ENCODE measurements at places on chromosomes 1 and 21.

DNA sequence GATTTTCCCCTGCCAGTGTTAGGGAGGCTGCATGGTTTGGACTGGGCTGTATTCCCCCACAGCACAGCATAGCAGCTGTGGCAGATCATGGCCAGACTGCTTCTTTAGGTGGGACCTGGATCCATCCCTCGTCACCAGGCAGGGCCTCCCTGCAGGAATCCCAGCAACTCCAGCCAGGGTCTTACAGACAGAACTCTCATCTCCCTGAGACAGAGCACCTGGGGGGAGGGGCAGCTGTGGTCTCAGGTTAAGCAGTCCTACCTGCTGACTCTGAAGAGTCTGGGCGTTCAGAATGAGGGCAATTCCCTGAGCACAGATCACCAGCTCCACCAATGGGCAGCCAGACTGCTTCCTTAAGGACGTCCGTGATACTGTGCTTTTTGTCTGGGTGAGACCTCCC is 47.9 kb upstream of the C1orf115 start:
- H3K27ac ChIP-seq, result no peak overlapping the region
- H3K27me3 ChIP-seq, result peaks cover 8% of the 10 kb centered on the region
- H3K4me1 ChIP-seq, result no peaks in the 10 kb centered on the region
- H3K36me3 ChIP-seq, result no peaks in the 10 kb centered on the region
- no peak overlapping the region for H3K4me3 ChIP-seq
- no peak for DNase-seq

GRCh38 chr1:155976062-155976912 is 2.1 kb downstream of the ARHGEF2 start:
- peak; percentile 65 for DNase-seq
- H3K4me1 ChIP-seq, result peaks cover 64% of the 10 kb centered on the region
- H3K27ac ChIP-seq, result peak overlapping the region; percentile 99
- H3K4me3 ChIP-seq, result peak overlapping the region; percentile 98

DNA sequence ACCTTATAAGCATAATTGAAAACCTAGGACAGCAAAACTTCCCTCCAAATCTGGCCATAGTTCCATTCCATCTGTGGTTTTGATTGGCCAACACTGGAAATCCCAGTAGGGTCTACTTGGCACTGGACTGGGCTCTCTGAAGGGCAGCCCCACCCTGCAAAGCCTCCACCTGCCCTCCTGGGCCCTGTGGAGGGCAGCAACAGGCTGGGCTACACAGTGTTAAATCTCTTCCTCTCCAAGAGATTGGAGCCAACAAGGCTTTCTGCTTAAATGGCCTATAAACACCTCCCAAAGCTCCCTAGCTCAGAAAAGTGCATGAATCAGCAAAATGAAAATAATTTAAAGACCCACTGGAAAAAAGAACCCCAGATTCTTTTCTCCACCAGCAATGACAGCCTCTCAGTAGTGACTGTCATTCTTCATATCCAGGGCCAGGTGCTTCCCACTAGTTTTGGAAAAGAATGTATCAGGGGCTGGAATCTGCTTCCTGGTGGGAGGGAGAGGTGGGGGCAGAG is 58.5 kb downstream of the BEND5 start:
- H3K4me1 ChIP-seq, result no peaks in the 10 kb centered on the region
- no peak overlapping the region for H3K4me3 ChIP-seq
- H3K36me3 ChIP-seq, result no peaks in the 10 kb centered on the region
- H3K27ac ChIP-seq, result no peak overlapping the region
- H3K27me3 ChIP-seq, result no peaks in the 10 kb centered on the region
- DNase-seq, result no peak

GRCh38 chr1:41844255-41844654 is 74.5 kb downstream of the HIVEP3 start:
- no peak overlapping the region for H3K4me3 ChIP-seq
- no peaks in the 10 kb centered on the region for H3K36me3 ChIP-seq
- peaks cover 33% of the 10 kb centered on the region for H3K4me1 ChIP-seq
- no peak for DNase-seq

GRCh38 chr1:3018576-3018975 is 2.7 kb upstream of the ACTRT2 start:
- H3K4me1 ChIP-seq, result no peaks in the 10 kb centered on the region
- no peaks in the 10 kb centered on the region for H3K36me3 ChIP-seq
- no peak overlapping the region for H3K4me3 ChIP-seq

DNA sequence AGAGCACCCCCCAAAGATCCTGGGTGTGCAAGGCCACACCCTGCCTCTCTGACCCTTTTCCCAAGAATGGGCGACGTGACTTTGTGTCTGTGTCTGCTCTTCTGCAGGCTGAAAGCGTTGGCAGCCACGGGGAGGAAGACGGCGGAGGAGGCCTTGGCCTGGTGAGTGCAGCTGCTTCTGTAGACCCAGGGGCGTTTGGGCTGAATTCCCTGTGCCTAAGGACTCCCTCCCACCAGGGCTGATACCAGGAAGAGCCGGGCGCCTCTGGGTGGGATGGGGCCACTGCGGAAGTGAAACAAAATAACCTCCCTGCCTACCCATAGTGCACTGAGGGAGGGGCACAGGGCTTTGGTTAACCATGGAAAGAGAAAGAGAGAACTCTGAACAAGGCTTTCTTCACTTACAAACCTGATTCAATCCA is 2.5 kb downstream of the UBASH3A start:
- H3K4me3 ChIP-seq, result peak overlapping the region; percentile 97
- H3K27me3 ChIP-seq, result no peaks in the 10 kb centered on the region
- H3K27ac ChIP-seq, result peak overlapping the region; percentile 98

- H3K4me1 ChIP-seq, result peaks cover 58% of the 10 kb centered on the region
- H3K27ac ChIP-seq, result no peak overlapping the region
- H3K27me3 ChIP-seq, result no peaks in the 10 kb centered on the region
- no peak for DNase-seq
- no peak overlapping the region for H3K4me3 ChIP-seq
- H3K36me3 ChIP-seq, result no peaks in the 10 kb centered on the region
Measured at GRCh38 chr1:169487561-169487960, 1.8 kb upstream of the SLC19A2 start.

GRCh38 chr1:28447679-28448078 is 58.2 kb upstream of the RCC1 start:
- no peak overlapping the region for H3K27ac ChIP-seq
- H3K27me3 ChIP-seq, result no peaks in the 10 kb centered on the region
- no peak for DNase-seq
- H3K4me1 ChIP-seq, result peaks cover 23% of the 10 kb centered on the region
- H3K36me3 ChIP-seq, result no peaks in the 10 kb centered on the region
- no peak overlapping the region for H3K4me3 ChIP-seq

DNA sequence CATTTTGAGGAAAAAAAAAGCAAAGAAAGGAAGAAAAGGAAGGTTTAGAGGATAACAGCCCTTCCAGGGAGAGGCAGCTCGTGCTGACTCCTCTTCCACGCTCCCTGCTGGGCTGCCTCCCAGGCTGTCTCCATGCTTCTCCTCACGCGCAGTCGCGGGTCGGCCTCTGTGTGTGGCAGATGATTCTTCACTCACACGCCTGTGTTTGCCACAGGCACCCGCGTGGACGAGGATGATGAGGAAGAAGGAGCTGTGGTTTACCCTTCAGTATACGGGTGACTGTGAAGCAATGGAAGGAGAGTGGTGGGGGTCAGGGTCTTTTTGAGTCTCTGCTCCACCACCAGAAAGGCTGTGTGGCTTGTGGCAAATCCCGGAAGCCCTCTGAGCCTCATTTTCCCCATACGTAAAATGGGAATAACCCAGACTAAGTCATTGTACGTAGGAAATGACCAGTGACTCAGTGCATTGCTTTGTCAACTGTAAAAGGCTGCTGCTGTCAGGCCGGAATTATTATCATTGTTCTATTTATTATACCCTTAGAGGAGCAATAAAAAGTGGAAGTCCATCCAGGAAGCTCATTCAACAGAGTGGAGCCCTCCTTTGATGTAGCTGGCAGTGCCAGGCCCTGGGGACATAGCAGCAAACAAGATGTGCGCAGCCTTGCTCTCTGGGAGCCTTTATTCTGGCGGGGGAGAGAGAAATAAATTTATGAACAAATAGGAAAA is 11.9 kb upstream of the SH2D2A start:
- no peak overlapping the region for H3K4me3 ChIP-seq
- H3K27me3 ChIP-seq, result peaks cover 3% of the 10 kb centered on the region
- H3K27ac ChIP-seq, result no peak overlapping the region

DNA sequence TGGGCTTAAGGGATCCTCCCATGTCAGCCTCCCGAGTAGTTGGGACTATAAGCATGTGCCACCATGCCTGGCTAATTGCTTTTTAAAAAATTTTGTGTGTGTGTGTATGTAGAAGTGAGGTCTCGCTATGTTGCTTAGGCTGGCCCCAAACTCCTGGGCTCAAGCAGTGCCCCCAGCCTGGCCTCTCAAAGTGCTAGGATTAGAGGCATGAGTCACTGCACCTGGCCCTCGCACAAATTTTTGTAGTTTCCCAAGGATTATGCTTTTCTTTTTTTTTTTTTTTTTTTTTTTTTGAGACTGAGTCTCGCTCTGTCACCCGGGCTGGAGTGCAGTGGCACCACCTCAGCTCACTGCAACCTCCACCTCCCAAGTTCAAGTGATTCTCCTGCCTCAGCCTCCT is 144.4 kb upstream of the HNRNPU start:
- H3K4me3 ChIP-seq, result no peak overlapping the region
- DNase-seq, result no peak
- H3K27ac ChIP-seq, result no peak overlapping the region
- H3K36me3 ChIP-seq, result no peaks in the 10 kb centered on the region

GRCh38 chr1:76302711-76303339 is 228.3 kb downstream of the ST6GALNAC3 start:
- peak overlapping the region; percentile 51 for H3K27ac ChIP-seq
- no peak for DNase-seq
- H3K36me3 ChIP-seq, result no peaks in the 10 kb centered on the region

GRCh38 chr1:228105996-228106799 is 2.9 kb downstream of the MRPL55 start:
- H3K4me1 ChIP-seq, result peaks cover 41% of the 10 kb centered on the region
- H3K36me3 ChIP-seq, result peaks cover 12% of the 10 kb centered on the region
- H3K27me3 ChIP-seq, result no peaks in the 10 kb centered on the region
- peak overlapping the region; percentile 7 for H3K4me3 ChIP-seq
- no peak overlapping the region for H3K27ac ChIP-seq
- no peak for DNase-seq

GRCh38 chr1:225880636-225881035 is 1.5 kb downstream of the TMEM63A start:
- no peaks in the 10 kb centered on the region for H3K27me3 ChIP-seq
- peaks cover 2% of the 10 kb centered on the region for H3K36me3 ChIP-seq
- DNase-seq, result no peak
- H3K4me3 ChIP-seq, result peak overlapping the region; percentile 92
- peaks cover 61% of the 10 kb centered on the region for H3K4me1 ChIP-seq

- H3K4me1 ChIP-seq, result no peaks in the 10 kb centered on the region
- no peak overlapping the region for H3K27ac ChIP-seq
- no peak overlapping the region for H3K4me3 ChIP-seq
- no peak for DNase-seq
Measured at GRCh38 chr1:33501309-33501708, 28.9 kb downstream of the ZSCAN20 start.

DNA sequence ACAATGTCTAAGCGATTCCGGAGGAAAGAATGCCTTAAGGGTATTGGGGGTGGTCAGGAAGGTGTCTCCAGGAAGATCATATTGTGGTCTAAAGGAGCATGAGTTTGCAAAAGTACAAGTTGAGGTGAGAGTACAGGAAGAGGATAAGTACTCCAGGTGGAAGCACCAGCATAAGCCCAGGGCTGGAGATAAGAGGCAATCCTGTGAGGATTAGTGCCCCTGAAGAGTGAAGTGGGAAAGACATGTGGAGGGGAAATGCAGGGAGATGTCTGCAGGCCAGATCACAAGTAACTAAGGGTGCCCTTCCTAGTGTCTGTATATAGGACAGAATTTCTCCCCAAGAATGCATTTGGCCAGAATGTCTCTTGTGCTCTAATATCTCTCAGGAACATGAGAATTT is 188.3 kb upstream of the DPT start:
- H3K27ac ChIP-seq, result no peak overlapping the region
- H3K36me3 ChIP-seq, result no peaks in the 10 kb centered on the region
- DNase-seq, result no peak
- H3K4me1 ChIP-seq, result no peaks in the 10 kb centered on the region
- H3K27me3 ChIP-seq, result peaks cover 5% of the 10 kb centered on the region
- H3K4me3 ChIP-seq, result no peak overlapping the region

DNA sequence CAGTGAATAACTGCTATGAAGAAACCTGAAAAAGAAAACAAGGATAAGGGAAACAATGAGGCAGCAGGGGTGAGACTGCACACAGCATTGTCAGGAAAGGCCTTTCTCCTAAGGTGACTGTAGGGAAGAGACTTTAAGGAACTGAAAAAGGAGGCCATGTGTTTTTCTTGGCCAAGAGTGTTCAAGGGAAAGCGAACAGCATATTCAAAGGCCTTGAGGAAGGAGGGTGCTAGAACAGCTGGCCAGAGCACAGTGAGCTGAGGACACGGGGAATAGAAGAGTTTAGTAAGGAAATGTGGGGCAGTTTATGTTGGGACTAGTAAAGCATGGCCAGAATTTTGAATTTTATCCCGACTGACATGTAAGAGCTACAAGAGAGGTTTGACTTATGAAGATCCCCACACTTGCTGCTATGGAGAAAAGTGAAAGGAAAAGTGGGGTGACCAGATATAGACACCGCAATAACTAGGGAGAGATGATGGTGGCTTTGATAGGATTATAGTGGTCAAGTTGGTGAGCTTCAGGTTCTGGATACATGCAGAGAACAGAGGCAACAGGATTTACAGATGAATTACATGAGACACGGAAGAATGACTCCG is 1.4 kb downstream of the RWDD2B start:
- no peaks in the 10 kb centered on the region for H3K27me3 ChIP-seq
- peaks cover 23% of the 10 kb centered on the region for H3K4me1 ChIP-seq
- H3K27ac ChIP-seq, result peak overlapping the region; percentile 70
- peaks cover 9% of the 10 kb centered on the region for H3K36me3 ChIP-seq
- H3K4me3 ChIP-seq, result peak overlapping the region; percentile 80

GRCh38 chr1:32182060-32182459 is 2.6 kb downstream of the TXLNA start:
- H3K4me1 ChIP-seq, result peaks cover 61% of the 10 kb centered on the region
- peaks cover 52% of the 10 kb centered on the region for H3K36me3 ChIP-seq
- no peaks in the 10 kb centered on the region for H3K27me3 ChIP-seq
- DNase-seq, result no peak
- peak overlapping the region; percentile 30 for H3K27ac ChIP-seq

DNA sequence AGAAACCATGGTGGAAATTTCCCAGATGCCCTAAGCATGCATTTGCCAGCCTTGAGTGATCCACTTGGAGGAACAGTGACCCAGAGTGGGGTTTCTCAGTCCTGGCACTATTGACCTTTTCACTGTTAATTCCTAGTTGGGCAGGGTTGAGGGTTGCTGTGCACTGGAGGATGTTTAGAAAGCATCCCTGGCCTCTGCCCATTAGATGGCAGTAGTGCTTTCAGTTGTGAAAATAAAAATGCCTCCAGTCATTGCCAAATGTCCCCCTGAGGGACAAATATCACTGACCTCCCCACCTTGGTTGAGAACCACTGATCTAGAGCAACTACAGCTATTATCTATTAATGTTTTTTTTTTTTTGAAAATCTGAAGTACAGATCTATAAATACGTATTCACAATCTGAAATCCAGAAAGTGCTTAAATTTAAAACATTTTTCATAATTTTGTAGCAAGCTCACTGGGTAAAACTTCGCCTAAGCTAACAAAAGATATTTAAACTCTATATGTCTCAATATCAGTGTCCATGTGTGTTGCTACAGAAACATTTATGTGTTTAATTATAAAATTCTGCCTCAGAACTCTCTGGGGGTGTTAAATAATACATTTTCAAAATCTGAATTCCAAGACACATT is 27.3 kb downstream of the F3 start:
- peaks cover 17% of the 10 kb centered on the region for H3K36me3 ChIP-seq
- H3K4me1 ChIP-seq, result no peaks in the 10 kb centered on the region
- no peaks in the 10 kb centered on the region for H3K27me3 ChIP-seq
- no peak overlapping the region for H3K4me3 ChIP-seq
- peak; percentile 6 for DNase-seq
- H3K27ac ChIP-seq, result no peak overlapping the region
